Activated T-helper 17 cell treated with anti-CD3 and anti-CD28 coated beads, Interleukin-2, amount 50 U/mL, for 72 hours (primary cell): ENCODE measurements at places on chromosomes 6 and 20.

DNA sequence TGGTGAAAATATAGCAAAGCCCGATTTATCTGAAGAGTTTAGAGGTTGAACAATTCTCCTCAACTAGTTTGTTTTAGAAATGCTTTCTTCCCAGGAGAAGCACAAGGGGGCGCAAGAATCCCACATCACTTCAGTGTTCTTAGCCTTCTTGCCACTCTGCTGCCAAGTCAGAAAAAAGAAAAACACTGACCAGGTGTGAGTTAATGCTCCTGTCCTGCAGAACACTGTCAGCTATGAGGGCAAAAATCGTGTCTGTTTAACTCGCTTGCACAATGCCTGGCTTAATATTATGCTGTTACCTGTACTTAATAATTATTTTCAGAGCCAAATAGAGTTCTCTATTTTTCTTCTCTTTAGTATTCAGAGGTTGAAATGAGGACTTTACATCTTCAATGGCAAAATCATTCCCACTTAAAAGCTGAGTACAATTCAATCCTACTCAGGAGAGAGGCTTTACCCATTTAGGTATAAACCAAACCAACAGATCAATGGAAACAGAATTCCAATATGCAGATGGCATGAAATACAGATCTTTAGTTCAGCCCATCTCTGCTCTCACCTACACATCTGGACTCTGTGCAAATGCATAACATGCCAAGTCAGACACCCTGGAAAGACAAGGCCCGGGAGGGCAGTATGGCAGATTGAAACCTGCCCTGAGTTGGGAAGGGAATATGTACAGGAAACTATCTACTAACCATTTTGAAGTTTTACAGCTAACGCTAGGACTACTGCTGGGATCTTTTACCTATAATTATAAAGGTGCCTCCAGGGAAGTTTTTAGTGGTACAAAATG lies 71.4 kb upstream of the TULP1 start:
- peak; percentile 75 for ATAC-seq

DNA sequence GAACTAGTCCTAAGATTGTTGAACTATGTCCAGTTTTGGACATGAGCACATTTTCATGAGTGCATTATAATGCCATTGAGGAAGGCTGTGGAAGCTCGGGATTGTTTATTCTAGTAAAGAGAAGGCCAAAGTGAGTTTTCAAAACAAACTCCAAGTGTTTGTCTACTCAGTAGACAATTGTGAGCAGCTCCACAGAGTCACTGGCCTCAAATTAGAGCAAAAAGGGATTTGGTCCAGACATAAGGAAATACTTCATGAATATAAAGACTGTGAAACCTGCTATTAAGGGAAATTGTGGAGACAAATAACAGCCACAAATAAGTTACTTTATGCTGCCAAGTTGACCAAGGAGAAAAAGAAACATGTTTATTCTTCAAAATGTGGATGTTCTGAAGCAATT lies 42.6 kb upstream of the PREP start:
- no peak for ATAC-seq

- ATAC-seq: no peak
These were observed 96.9 kb upstream of the BTBD3 start for GRCh38 chr20:11820838-11821237.

DNA sequence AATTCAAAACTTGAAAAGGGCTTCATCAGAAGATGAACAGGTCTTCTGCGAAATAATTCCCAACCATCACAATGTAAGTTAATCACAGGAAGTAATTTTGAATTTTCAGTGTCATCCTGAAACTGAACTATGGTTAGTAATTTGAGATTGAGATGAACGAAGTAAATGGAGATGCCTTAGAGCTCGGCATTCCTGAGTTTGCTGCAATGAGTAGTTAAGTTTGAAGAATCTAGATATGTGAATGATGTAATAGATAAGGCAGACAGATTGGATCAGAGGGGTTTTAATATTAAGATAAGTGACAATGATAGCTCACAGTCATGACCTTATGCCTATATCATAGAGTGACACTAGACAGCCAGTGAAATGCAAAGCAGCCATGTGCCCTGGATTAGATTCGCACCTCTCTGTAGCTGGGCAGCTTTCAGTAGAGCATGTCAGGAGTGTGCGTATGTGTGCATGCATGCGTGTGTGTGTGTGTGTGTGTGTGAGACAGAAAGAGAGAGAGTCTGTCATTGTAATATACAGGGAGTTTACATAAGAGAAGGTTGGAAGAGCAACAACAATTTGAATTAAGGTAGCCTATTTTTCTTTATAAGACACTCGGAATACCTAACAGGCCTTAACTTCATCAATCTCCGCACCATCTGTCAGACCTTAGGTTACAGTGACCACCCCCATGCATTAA lies 233.0 kb downstream of the GMPR start:
- peak; percentile 37 for ATAC-seq

DNA sequence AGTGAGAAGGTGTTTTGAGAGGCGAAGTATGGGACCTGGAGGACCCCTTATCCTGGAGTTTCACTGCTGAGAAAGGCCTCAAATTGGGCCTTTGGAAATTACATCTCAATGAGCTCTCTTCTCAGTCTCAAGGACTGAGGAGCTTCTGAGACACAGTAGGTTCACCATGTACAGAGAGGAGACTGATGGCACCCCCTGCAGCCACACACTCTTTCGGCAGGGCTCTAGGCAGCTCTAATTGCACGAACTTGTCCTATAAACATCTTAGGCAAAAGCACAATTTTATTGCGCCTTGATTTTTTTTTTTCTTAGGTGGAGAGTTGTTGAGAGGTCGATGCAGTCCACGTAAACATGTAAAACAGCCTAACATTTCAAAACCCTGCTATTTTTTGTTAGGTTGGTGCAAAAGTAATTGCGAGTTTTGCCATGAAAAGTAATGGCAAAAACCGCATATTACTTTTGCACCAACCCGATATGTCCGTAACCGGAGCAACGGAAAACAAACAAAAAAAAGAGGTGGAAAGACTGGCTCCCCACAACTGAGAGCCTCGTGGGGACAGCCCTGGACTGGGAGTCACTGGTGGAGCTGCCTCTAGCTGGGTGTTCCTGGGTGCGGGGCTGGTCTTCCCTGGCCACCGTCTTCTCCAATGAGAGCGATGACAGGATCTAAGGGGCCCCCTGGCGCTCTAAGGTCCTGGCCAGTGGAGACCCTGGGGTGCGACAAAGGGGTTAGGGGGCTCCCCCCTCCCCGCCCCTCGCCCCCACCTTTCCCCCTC lies 84.0 kb upstream of the EYA2 start:
- no peak for ATAC-seq

DNA sequence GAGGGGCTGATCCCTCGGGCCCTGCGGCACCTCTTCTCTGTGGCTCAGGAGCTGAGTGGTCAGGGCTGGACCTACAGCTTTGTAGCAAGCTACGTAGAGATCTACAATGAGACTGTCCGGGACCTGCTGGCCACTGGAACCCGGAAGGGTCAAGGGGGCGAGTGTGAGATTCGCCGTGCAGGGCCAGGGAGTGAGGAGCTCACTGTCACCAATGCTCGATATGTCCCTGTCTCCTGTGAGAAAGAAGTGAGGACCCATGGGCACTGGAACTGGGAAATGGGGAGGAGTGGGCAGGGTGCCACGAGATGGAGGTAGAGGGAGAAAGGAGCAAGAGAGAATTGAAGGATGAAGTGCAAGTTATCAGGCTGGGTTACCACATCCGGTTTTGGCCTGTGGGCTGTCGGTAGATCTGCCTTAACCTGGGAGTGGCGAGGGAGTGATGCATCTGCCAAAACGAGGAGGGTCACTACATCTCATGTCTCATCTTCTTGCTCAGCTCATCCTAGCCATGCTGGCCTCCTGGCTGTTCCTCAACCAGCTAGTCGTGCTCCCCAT lies 5.4 kb upstream of the PHF1 start:
- ATAC-seq: no peak

DNA sequence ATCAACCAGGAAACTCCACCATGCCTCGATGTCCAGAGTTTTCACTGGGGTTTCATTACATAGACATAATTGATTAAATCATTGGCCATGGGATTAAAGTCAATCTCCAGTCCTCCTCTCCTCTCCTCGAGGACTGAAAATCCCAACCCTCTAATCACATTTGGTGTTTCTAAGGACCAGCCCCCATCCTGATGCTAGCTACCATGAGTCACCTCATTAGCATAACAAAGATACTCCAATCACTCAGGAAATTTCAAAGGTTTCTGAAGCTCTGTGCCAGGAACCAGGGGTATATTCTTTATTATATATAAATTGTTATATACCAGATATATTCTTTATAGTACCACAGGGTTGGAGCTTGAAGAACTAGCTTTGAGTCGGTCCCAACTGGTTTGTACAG lies 212.9 kb upstream of the PRND start:
- no peak for ATAC-seq

GRCh38 chr6:25278261-25278913 lies 787 bp upstream of the CARMIL1 start:
- ATAC-seq: peak; percentile 54

DNA sequence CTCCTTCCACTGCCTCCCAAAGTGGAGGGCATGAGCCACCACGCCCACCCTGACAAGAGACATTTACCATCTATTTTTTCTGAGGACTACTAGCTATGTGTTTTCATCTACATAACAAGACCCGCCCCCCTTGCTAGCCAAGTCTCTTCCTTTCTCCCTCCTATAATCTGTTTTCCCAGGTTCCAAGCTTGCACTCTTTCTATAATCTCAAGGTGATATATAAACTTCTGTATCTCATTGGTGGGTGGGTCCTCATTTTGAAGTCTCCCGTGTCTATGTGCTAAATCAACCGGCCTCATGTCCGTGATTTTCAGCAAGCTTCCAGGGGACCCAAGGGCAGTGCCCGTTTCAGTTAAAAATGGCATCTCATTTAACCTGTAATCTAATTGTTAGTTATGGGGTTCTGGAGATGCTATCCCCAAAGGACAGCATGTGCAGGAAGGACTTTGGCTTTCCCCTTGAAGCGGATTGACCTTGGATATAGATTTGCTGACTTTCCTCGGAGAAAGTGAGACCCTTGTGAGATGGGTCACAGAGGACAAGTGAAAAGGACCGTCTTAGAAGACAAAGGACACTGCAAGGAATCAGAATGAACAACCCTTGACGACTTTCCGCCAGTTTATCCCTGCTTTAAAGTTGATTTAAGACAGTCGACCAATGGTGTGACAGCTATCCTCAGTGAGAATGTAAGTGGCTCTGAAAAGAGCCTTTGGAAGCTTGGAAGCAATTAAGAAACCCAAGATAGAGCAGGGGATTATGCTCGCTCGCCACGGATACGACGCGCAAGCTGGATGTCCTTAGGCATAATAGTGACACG lies 22.4 kb downstream of the OR2B2 start:
- ATAC-seq: no peak

DNA sequence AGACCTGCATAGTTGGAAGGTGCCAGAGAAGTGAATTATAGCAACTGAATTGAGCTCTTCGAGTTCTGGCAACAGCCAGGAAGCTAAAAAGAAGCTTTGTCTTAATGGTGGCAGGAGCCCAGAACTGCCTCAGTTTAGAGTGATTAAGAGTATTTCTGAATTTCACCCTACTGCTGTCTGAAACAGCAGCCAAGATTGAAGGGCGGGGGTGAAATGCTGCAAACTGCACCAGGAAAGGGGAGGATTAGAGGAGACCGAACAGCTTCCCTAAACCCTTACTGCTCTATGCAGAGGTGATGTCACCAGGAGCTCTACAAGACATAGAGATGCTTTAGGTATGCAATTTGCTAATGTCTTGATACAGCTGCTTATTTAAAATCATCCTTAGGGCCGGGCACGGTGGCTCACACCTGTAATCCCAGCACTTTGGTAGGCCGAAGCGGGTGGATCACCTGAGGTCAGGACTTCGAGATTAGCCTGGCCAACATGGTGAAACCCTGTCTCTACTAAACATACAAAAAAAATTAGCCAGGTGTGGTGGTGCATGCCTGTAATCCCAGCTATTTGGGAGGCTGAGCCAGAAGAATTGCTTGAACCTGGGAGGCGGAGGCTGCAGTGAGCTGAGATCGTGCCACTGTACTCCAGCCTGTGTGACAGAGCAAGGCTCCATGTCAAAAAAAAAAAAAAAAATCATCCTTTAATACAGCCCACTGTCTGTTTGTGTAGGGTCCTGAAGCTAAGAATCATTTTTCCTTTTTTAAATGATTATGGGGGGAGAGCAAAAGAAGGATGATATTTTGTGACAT lies 91.7 kb upstream of the IYD start:
- ATAC-seq: no peak

DNA sequence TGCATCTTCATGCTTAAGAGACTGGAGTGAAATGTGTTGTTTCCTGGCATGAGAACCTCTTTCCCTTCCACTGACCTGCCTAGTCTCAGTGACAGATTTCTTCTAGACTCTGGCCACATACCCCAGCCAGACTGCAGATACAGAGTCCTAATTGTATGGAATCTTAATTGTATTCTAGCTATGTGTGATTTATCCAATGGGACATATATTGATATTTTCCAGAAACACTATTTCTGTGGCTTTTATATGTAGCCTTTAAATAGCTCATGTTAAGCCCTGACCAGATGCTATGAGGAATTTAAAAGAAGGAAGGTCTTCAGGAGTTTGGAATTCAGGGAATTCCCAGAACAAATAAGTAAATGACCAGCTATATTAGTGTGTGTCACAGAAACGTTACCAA lies 99.0 kb downstream of the FIG4 start:
- ATAC-seq: no peak

GRCh38 chr6:45434381-45434700 lies 56.6 kb upstream of the SUPT3H start:
- ATAC-seq: peak; percentile 44

GRCh38 chr20:51569815-51570738 lies 27.6 kb upstream of the NFATC2 start:
- ATAC-seq: no peak

GRCh38 chr20:21968486-21968885 lies 263.0 kb downstream of the PAX1 start:
- ATAC-seq: no peak

DNA sequence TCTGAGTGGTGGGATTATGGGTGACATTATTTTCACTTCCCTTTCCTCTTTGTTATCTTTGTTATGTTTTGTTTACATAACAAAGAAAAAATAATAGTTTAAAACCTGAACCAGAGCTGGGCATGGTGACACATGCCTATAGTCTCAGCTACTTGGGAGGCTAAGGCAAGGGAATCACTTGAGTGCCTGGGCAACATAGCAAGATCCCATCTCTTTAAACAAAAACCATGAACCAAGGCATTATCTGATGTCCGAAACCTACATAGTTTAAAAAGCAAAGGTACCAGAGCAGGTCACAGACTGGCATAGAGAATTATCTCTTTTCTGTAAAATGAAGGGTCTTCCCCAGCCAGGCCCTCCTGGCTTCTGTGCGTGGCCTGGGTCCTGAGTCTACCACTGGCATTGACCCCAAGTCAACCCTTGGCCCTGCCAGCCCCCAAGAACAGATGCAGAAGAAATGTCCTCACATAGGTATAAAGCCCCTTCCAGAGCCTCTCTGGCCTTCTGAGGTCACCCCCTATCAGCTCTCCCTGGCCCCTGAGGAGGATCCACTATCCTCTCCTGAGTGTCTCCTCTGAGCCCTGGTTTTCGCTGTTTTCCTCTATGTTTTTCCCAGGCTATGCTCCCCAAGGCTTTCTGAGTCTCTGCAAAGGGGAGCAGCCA lies 81.3 kb downstream of the TRERF1 start:
- ATAC-seq: no peak
